ENCODE measurements at places on chromosomes 3 and 15. TPM values are rescaled to one million over a fixed set of nuclear protein-coding genes. Genes with fewer than 3 reads are reported as not detected.

- no peak overlapping the region for H3K27ac ChIP-seq
- no peak for DNase-seq
- no peaks in the 10 kb centered on the region for H3K4me1 ChIP-seq
Measured at GRCh38 chr3:98630416-98630815, 37.0 kb upstream of the CPOX start.

GRCh38 chr3:13822871-13823585 lies 56.8 kb downstream of the WNT7A start:
- H3K27me3 ChIP-seq: no peaks in the 10 kb centered on the region
- no peaks in the 10 kb centered on the region for H3K4me1 ChIP-seq
- H3K27ac ChIP-seq: no peak overlapping the region
- no peak for DNase-seq
- H3K36me3 ChIP-seq: no peaks in the 10 kb centered on the region
- H3K4me3 ChIP-seq: no peak overlapping the region

GRCh38 chr3:119620899-119621298 lies 23.2 kb downstream of the PLA1A start:
- no peaks in the 10 kb centered on the region for H3K4me1 ChIP-seq
- no peak for DNase-seq
- no peak overlapping the region for H3K27ac ChIP-seq
- no peak overlapping the region for H3K4me3 ChIP-seq
- no peaks in the 10 kb centered on the region for H3K36me3 ChIP-seq

GRCh38 chr3:100073049-100073713 lies 41.1 kb downstream of the FILIP1L start:
- H3K27me3 ChIP-seq: no peaks in the 10 kb centered on the region
- H3K36me3 ChIP-seq: no peaks in the 10 kb centered on the region
- H3K27ac ChIP-seq: no peak overlapping the region
- H3K4me3 ChIP-seq: no peak overlapping the region
- no peak for DNase-seq

DNA sequence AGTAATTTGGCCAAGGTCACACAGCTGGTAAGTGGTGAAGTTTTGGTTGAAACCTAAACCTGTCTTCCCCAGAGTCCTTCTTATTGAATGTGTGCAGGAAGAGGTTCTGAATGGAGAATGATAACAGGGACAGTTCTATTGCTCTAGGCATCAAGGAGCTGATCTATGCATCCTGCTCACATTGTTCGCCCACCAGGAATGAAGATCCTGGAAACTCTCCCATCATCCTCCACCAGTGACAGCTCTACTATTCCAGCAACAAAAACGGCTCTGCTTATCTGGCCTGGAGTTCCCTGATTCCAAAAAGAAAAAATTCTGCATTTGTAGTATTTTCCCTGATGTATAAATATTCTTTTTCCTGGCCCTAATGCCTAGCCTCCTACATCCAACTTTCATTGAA lies 16.4 kb upstream of the TNFAIP8L3 start:
- no peaks in the 10 kb centered on the region for H3K27me3 ChIP-seq
- H3K27ac ChIP-seq: no peak overlapping the region
- no peaks in the 10 kb centered on the region for H3K36me3 ChIP-seq
- no peak overlapping the region for H3K4me3 ChIP-seq
- H3K4me1 ChIP-seq: peaks cover 30% of the 10 kb centered on the region

GRCh38 chr15:78263351-78263781 lies 996 bp upstream of the DNAJA4 start:
- H3K4me3 ChIP-seq: no peak overlapping the region
- DNase-seq: no peak
- H3K4me1 ChIP-seq: no peaks in the 10 kb centered on the region
- no peaks in the 10 kb centered on the region for H3K27me3 ChIP-seq

- no peak for DNase-seq
- H3K36me3 ChIP-seq: no peaks in the 10 kb centered on the region
- no peak within 1 kb of the TSS for H3K27ac ChIP-seq
- no peaks in the 10 kb centered on the region for H3K27me3 ChIP-seq
- no peak within 1 kb of the TSS for H3K4me3 ChIP-seq
- H3K4me1 ChIP-seq: peaks cover 37% of the 10 kb centered on the region
Measured at GRCh38 chr3:63652066-63652725, at the start of gene SNTN. SNTN (plus strand) TSS chr3:63652675; CDS start chr3:63652688, 13 bp downstream.

GRCh38 chr3:27134171-27134796 lies 234.9 kb downstream of the NEK10 start:
- peaks cover 6% of the 10 kb centered on the region for H3K36me3 ChIP-seq
- H3K4me3 ChIP-seq: no peak overlapping the region
- peak; percentile 74 for DNase-seq
- no peaks in the 10 kb centered on the region for H3K27me3 ChIP-seq
- no peaks in the 10 kb centered on the region for H3K4me1 ChIP-seq
- H3K27ac ChIP-seq: no peak overlapping the region

DNA sequence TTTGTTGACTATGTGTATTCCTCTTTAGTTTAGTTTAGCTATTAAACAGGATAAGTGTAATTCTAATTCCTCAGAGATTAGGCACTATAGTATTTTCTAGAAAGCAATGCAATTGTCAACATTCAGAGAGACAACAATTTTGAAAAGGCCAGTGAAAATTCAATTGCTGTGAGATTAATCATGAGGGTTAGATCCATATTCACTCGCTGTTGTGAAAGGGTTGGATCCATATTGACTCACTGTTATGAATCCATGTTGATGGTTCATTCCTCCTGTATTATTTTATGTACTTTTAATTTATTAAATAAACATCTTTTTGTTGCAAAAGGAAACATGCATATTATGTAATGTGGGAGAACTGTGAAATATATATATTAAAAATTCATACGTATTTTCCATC lies 641 bp downstream of the TRAT1 start:
- H3K4me1 ChIP-seq: no peaks in the 10 kb centered on the region
- H3K27ac ChIP-seq: no peak overlapping the region
- no peaks in the 10 kb centered on the region for H3K36me3 ChIP-seq
- no peaks in the 10 kb centered on the region for H3K27me3 ChIP-seq
- DNase-seq: no peak

The CHRFAM7A gene
- total RNA-seq: not detected

The PIGZ gene
- 3.9 TPM for total RNA-seq

The TMEM40 gene
- not detected for total RNA-seq

The WNT7A gene
- not detected for total RNA-seq

The FEZF2 gene
- total RNA-seq: not detected

The TRIM59 gene
- total RNA-seq: 14.8 TPM

The RARB gene
- not detected for total RNA-seq

The RTF1 gene
- total RNA-seq: 16.3 TPM

The GMNC gene
- not detected for total RNA-seq

All from GM23248 (cell line).